ENCODE measurements at places on chromosomes 2 and 18.
A peak's percentile ranks its signal among the peaks of the same experiment; 100 is the strongest.

GRCh38 chr2:209525834-209526281 lies 102.0 kb downstream of the MAP2 start:
- no peak for DNase-seq

DNA sequence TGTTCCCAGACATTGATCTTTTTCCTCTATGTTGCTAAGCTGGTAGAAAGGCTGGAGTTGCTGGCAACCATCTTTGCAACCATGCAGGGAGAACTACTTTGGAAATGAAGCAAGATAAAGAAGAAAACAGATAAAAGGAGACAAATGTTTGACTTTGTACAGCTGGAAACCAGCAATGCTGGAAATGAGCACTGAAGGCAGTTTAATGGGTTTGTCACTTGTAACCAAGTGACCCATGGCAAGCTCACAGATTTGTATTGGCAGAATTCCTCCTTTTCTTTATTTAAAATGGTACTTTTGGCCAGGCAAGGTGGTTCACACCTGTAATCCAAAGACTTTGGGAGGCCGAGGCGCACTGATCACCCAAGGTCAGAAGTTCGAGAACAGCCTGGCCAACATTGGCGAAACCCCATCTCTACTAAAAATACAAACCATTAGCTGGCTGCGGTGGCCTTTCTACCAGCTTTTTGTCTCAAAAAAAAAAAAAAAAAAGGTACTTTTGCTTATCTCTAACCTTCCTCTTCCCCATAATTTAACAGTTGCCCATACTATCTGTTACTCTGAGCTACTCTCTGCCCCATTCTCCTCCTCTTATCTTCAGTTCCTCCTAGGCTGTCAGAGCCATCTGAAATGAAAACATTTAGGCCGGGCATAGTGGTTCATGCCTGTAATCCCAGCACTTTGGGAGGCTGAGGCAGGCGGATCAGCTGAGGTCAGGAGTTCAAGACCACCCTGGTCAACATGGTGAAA lies 2.0 kb upstream of the BOLA3 start:
- no peak for DNase-seq

DNA sequence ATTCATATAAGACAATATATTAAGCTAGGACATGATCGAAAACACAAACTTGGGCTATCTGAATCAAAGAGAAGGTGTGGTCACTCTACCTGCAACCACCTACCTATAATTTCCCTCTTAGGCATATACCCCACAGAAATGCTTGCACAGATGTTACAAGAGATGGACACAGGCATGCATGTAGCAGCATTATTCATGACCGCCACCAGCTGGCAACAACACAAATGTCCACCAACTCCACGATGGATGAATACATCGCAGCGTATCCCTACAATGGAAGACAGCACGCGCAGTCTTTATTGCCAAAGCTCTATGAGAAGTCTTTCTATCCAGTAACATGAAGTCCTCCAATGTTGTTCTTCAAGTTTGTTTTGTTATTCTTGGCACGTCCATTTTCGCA lies 90.8 kb downstream of the ARL4C start:
- no peak for DNase-seq

DNA sequence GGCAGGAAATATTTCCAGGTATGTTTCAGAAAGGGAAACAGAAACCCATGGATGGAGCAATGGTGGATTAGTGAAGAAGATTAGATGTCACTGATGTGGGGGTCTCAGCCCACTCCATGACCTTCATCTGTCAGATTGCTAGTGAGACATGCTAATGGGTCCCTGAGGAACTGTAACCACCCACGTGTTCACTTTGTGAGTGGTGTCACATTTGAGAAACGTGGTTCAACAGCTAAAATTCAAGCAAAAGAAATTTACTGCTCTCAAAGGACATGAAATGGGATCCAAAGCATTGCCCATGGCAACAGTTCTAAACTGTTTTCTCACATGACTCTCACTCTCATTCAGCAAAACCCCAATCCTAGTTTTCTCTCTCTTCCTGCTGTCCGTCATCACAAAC lies 776.1 kb downstream of the ERBB4 start:
- DNase-seq, result no peak

DNA sequence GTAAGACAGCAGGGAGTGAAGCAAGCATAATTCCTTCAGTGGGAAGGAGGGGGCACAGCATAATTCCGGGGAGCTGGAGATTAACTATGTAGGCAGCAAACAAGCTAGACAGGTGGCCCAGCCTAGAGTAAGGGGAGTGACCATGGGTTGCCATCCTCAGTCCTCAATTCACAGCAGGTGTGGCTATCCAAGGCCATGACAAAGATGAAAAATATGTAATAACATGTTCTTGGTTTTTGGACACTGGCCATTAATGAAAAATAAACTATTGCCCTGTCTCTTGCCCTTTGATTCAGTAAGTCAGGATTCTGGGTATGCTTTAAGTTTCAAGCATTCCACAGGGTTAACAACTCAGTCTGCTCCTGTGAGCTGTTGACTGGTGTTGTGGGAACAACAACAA lies 65.0 kb downstream of the CYP1B1 start:
- DNase-seq, result no peak

DNA sequence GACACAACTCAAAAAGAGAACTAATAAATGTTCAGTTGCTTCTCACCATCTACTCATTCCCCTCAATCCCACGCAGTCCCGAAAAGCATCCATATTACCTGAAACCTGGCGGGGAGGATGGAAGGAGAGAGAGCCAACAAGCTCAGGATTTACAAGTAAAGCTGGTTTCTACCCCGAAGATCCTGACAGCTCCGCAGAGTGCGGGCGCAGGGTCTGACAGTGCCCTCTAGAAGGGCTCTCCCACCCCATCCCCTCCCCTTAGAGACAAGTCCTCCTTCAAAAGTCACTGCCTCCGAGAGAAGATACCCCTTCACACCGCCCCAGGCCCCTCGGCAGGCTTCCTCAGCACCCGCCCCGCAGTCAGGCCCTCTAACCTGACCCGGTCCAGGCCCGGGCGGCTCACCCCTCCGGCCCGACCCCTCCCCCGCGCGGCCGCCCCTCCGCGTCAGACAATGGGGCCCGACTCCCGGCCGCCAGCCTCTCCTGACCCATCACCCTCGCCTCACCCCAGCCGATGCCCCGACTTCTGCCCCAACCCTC lies 550 bp downstream of the RAB1A start:
- peak; percentile 70 for DNase-seq

DNA sequence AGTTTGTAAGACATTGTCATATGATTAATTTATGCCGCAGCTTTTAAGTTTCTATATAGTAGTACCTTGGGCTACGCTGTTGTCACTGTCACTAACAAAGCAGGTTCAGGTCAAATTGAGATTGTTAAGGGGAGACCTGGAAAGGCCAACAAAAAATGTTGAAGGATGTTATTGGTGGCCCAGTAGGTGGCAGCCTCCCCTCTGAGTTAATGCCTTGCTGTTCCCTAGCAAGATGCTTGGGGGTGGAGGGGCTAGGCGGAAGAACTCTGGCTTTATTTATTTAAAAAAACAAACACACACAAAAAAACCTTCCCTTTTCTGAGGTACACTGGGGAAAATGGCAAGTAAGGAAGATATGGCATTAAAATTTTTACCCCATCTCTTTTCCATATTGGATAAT lies 128.3 kb upstream of the ATP5MC3 start:
- peak; percentile 55 for DNase-seq

GRCh38 chr18:12308386-12309100 lies 502 bp downstream of the TUBB6 start:
- peak; percentile 87 for DNase-seq

DNA sequence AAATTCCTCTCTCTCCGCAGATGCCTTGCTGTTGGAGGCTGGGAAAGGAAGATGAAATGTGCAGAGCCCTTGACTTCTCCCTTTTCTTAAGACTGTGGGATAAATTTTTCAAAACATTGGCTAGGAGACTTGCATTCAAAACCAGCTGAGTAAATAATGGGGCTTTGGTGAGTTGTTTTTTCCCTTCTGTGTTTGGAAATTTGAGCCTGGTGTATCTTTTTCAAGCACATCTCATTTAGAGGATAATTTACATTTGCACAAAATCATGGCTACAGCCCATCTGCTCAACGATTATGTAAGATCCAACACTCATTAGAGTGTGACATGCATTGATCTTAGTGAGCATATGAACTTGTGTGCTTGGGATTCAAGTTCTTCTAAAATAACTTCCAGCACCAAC lies 112.1 kb upstream of the ATP8B1 start:
- no peak for DNase-seq

GRCh38 chr2:222423632-222424275 lies 589 bp upstream of the SGPP2 start:
- DNase-seq, result no peak

- DNase-seq, result no peak
Observed at GRCh38 chr2:73172963-73173362, 29.4 kb upstream of the NOTO start.

All from neural progenitor cell (in vitro differentiated cells).